Fibroblast of mammary gland (primary cell): ENCODE measurements at places on chromosomes 16 and 17.

DNA sequence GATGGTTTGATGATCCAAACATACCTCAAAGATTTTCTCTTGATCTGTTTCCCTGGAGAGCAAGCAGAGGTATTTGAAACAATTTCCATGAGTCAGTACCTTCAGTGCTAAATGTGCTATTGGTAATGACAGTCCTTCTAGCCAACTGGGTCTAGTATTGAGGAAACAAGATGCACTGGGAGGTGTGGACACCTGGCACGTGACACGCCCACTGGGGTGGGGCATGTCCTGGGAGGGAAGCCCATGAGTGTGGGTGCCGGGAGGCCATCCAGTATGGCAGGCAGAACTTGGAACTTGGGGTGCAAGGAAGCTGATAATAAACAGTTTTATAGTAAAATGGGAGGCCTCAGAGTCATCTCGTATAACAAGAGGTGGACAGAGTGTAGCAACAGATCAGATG lies 17.9 kb upstream of the AKAP1 start:
- no peak for DNase-seq

GRCh38 chr16:85836706-85837582 lies 37.4 kb downstream of the COX4I1 start:
- no peak for DNase-seq

- DNase-seq: no peak
Measured at GRCh38 chr17:45322168-45322567, 5.3 kb upstream of the MAP3K14 start.

DNA sequence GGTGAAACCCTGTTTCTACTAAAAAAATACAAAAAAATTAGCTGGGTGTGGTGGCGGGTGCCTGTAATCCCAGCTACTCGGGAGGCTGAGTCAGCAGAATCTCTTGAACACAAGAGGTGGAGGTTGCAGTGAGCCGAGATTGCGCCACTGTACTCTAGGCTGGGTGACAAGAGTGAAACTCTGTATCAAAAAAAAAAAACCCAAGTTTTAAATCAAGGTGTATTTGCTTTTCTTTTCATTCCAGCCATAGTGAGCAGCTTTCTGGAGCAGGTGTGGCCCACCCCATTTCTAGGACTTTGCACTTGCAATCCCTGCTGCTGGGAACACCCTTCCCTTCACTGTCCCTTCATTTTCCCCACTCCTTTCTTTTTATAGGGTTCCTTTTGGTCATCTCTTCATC lies 28.8 kb downstream of the TMEM238L start:
- DNase-seq: no peak

- no peak for DNase-seq
Measured at GRCh38 chr17:3759597-3760216, 36.0 kb downstream of the HASPIN start.

GRCh38 chr17:62802561-62803205 lies 5.4 kb downstream of the MARCHF10 start:
- DNase-seq: peak; percentile 23

GRCh38 chr16:31331141-31331764 lies 23.7 kb upstream of the ITGAX start:
- DNase-seq: no peak

DNA sequence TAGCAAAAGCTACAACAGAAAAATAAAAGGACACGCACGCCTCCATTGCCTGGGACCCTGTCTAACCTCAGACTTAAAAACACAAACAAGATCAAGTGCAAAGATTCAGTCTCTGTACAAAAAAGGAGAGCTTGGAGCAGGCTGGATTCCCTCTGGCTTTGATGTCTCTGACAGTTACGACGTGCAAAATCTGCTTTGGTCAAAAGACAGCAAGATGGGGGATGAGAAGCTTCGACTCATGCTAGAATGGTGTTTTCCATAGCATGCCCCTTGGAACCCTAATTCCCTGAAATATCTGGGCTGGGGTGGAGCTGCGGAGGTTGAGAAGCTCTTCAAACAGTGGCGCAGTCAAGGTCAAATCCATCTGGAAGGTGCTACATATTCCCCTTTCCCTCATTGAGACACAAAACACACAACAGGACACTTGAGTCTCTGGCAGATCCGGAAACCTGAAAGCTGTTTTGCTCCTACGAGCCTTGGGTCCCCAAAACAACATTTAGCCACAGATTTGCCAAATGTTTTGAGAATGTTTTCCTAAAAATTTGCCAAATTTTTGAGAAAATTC lies 9.1 kb downstream of the MYH11 start:
- DNase-seq: no peak

DNA sequence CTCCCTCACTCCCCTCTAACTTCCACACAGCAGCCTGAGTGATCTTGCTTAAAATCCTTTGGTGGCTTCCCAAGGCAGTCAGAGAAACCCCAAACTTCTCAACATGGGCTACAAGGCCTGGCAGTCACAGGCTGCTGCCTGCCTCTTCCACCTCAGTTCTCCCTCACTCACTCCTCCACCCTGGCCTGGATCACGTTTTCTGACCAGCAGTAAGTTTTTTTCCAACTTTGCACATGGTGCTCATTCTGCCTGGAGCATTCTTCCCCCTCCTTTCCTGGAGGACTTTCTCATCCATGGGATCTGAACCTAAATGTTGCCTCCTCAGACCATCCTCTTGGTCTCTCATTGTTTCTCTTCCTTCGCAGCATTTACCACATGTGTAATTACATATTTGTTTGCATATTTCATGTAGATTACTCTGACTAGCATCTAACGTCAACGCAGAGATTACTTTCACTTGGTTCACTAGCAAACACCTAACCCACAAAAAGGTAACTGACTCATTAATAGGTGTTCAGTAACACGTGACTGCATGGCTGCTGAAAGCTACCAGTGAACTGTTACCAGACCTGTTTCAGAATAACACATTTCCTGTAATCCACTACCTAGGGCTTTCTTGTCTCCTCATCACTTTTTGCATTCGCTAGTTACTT lies 17.1 kb downstream of the GNA13 start:
- DNase-seq: no peak

DNA sequence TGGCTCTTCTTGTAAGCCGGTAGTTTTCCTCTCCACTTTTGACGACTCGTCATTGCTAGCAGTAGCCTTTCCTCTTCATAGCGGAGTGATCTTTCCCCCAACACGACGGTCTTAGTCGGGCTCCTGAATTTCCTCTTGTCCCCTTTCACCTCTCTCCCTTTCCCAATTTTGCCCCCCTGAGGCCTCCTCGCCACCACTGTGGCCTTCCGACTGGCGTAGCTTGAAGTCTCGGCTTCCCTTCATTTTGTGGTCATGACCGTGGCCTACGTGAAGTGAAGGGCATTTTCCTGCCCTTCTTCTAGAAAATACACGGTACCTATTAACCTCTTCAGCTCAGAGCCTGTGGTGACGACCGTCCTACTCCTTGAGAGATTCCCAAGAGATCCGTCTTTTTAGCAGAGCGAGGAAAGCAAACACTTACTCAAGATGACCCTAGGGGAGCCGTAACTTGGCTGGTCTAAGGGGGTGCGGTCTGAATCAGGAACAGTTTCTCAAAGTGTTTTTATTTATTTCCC lies 787 bp downstream of the PRKAR1A start:
- peak; percentile 73 for DNase-seq

DNA sequence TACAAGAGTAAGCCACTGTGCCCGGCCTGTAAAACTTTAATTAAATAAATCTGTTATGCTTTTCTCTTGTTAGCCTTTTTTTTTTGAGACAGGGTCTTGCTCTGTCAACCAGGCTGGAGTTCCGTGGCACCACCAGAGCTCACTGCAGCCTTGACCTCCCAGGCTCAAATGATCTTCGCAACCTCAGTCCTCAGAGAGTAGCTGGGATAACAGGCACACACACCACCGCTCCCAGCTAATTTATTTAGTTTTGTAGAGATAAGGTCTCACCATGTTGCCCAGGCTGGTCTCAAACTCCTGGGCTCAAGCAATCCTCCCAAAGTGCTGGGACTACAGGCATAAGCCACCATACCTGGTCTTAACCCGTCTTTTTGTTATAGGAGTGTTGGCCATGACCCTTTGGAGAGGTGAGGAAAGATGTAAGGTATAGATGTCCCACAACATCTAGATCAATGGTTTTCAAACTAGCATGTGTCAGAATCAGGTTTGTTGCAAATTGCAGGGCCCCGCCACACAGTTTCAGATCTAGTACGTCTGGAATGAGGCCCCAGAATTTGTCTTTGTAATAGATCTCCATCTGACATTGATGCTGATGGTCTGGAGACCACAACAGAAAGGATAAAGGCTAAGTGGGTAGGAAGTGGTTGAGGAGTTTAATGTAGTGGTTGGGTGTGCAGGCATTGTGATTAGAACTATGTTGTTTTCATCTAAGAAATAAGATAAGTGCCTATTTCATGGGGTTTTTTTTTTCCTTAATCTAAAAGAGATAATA lies 4.3 kb upstream of the GGA2 start:
- no peak for DNase-seq

DNA sequence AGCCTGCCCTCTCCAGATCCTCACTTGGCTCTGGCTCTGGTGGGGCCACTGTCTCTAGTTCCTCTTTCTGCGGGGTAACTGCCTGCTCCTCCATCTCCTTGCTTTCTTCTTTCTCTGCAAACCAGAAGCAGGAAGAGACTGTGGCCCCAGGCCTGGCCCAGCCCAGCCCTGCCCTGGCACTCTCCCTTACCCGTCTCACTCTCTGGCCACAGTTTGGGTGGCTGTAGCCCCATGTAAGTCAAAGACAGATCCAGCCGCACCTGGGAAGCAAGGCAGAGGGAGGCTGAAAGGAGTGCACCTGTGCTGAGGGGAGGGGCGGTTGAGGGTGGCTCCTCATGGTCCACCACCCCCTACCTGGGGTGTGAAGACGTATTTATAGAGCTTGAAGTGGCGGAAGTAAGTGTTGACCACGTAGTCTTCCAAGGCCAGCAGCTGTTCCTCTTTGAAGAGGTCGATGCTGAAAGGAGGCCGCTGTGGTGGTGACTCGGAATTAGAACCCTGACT lies 2.8 kb downstream of the CFAP119 start:
- DNase-seq: no peak

DNA sequence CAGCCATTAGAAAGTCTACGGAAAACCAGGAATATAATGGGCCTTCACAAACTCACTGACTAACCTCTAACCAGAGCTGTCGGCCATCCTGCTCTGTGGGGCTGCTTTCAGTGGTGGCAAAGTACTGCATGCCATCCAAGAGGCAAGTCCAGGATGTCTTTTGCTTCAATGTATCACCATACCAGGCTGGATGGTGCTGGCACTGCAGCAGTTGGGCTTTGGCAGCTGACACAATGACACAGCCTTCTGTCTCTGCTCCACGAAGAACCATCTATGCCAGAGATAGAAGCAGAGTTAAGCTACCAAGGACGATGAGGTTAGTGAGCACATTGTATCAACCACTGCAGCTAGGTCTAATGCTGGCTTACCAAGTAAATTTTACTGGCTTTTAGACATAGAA lies 9.7 kb upstream of the RSKR start:
- no peak for DNase-seq

GRCh38 chr17:8173056-8173870 lies 2.9 kb downstream of the TMEM107 start:
- DNase-seq: peak; percentile 99

GRCh38 chr17:54937018-54937417 lies 31.4 kb downstream of the COX11 start:
- DNase-seq: no peak

GRCh38 chr17:65058146-65058545 lies 1.6 kb upstream of the GNA13 start:
- no peak for DNase-seq

DNA sequence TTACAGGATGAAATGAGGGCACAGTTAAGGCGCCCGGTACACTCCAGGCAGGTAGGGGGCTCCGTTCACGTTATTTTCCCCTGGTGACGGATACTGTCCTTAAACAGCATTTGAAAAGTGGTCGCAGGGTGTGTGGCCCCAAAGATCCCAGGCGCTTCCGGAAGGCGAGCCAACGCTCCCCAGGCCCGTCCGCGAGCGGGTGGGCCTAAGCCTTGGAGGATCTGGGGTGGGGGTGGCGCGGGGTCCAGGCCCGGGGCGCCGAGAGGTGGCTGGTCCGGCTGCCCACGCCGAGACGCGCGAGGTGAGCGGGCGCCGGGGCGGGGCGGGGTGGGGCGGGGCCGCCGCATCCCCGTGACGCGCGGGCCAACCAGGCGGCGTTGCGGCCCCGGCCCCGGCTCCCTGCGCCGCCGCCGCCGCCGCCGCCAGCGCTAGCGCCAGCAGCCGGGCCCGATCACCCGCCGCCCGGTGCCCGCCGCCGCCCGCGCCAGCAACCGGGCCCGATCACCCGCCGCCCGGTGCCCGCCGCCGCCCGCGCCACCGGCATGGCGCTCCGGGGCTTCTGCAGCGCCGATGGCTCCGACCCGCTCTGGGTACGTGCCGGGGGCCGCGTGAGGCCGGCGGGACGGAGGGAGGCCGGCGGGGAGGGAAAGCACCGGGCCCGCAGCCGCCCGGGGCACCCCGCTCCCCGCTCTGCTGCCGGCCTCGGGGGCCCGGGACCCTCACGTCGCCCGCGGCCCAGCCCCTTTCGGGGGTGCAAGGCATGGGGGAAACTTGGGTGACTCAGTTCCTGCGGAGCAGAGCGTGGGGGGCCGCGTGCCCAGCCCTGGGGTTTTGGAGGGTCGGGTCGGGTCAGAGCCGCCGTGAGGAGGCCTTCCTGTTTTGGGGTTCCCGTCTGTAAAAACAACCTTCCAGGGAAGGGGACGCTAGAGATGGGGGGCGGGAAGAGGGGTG lies at the start of gene ABCC1:
Gene ABCC1, plus strand, starts transcription at position 407 of the 951 bp plus-strand sequence. Its CDS starts 136 bp downstream, at position 543.
- no peak for DNase-seq

- no peak for DNase-seq
Measured at GRCh38 chr17:2909175-2909845, 113.1 kb downstream of the RAP1GAP2 start.

DNA sequence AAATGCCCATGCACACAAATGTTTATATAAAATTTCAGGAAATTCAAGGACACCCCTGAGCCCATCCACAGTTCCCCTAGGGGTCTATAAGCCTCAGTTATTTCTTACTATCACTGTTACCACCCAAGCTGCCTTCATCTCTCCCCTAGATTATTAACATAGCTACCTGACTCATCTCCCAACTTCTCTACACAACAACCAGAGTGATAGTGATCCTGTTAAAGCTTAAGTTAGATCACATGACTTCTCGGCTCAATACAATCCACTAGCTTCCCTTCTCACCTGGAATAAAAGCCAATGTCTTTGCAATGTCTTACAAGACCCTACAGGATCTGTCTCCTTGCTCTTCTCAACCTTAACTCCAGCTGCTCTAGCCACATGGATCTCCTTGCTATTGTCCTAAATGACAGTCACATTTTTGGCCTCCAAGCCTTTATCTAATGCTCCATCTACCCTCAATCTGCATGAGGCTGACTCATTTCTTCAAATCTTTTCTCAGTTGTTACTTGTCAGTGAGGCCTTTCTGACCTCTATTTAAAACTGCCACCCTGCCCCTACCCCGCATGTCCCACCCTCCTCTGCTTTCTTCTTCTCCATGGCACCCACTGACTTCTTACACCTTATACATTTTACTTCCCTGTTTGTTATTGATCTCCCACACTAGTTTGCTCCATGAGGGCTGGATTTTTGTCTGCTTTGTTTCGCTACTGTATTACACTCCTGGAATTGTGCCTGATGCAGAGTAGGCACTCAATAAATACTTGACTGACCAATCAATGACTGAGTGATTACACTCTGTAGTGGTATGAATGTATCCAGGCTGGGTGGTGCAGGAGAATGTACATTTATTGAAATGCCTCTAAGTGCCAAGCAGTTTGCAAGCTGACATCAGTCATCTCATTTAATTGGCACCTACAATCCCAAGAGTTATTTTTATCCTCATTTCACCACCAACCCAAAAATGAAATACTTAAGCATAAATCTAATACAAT lies 5.2 kb upstream of the LIG3 start:
- DNase-seq: no peak

GRCh38 chr16:8961811-8962390 lies 1.8 kb downstream of the USP7 start:
- no peak for DNase-seq

GRCh38 chr17:42520540-42520951 lies 15.5 kb upstream of the NAGLU start:
- no peak for DNase-seq
